ENCODE measurements at places on chromosomes 1 and 21. TPM values are rescaled to one million over a fixed set of nuclear protein-coding genes. Genes with fewer than 3 reads are reported as not detected.

DNA sequence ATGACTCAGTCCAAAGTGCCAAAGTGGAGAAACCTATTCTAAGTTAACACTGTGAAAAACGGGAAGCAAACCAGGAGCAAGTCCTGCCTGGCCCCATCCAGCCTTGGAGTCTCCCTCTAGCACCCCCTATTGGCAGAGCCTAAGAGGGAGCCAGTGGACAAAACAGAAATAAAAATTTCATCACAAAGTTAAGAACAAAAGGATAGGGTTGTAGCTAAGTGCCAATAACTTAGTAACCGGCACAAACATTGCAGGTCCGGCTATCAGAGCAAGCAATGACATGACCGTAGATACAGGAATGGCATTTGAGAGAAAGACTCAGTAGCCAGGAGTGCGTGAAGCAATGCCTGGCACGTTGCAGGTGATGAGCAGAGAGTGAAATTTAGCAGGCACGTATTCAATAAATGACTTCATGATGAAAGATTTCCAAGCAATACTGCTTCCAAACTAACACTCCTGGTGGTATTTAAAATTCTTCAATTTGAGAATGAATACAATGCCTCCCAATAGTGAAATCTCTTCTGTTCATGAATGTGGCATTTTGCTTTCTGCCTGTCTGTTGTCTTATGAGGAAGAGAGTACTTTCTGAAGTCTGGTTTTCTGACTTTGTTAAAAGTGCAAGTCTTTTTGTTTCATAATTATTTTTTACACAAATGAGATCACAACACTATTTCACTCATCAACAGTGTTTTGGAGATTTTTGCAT, 391.0 kb downstream of the OMA1 start:
- peak; percentile 82 for DNase-seq

The MROH7 gene
- total RNA-seq: 1.4 TPM

The KIFAP3 gene
- 8.2 TPM for total RNA-seq

GRCh38 chr1:53367503-53368313, 39.8 kb upstream of the LRP8 start:
- DNase-seq: peak; percentile 43

DNA sequence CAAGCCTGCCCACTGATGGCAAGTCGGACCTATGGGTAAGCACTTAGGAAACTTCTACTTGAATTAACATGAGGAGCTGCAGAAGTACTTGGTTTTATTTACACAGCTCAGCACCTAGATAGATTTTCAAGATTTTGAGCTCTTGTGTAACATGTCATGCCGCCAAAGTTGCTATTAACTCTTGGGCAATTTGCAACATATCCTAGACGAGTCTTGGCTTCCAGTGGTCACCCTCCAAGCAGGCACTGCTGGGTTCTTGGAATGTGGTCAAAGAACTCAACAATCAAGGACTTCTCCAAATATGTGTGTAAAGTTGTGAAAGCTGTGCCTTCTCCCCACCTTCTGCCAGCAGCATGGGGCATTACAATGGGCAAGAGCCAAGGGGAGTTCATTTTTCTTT, 17.8 kb upstream of the GUCA2B start:
- DNase-seq: no peak

DNA sequence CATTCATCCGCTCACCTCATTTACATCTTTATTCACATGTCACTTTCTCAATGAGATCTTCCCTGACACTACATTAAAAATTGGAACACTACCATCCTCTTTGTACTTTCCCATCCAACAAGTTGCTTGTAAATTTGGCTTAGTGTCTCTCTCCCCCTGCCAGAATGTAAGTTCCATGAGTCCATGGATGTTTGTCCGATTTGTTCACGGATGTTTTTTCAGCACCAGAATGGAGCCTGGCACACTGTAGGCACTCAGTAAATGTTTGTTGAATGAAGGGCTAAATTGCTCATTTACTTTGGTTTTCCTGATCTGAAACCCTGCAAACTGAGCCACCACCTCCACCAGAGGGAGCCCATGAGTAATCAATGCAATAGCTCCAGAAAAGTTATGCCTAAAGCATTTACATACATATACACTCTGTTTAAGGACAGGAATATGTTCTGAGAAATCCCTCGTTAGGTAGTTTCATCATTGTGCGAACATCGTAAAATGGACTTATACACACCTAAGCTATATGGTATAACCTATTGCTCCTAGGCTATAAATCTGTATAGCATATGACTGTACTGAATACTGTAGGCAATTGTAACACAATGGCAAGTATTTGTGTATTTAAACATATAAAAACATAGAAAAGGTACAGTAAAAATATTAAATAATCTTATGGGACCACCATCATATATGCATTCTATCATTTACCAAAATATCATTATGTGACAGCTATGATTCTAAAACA, 2.8 kb upstream of the EYA3 start:
- DNase-seq: peak; percentile 89

DNA sequence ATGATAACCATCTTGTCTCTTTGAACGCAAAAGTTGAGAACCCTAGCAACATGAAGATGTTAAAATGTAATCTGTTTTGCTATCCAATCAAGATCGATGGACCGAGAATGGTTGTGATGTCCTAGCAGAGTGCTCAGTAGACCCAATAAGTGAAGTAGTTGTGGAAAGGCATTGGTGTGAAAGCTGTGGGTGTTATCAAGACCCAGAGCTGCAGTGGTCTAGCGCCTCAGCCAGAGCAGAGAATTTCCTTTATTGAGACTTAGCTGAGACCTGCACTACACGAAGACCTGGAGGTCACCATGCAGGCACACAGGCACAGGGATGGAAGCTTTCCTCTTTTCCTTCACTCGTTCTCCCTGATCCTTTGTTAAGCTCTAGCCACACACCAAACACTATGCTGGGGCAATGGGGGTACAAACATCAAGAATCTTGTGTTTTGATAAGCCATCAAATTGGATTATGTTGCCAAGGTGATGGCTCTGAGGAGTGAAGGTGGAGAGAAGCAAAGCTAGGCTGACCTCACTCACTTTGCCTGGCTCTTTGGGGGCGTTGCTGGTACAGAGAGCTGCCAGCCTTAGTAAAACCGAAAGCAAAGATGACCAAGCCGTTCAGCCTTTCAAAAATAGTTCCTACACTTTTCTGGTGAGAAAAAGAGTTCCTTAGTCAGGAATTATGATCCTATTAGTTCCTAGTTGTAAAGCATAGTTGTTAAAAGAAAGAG, 24.1 kb downstream of the METTL13 start:
- no peak for DNase-seq
